Suppressor macrophage treated with lipopolysaccharide for 1 hour (primary cell): ENCODE measurements at places on chromosomes 2 and 18.
A peak's percentile ranks its signal among the peaks of the same experiment; 100 is the strongest.

DNA sequence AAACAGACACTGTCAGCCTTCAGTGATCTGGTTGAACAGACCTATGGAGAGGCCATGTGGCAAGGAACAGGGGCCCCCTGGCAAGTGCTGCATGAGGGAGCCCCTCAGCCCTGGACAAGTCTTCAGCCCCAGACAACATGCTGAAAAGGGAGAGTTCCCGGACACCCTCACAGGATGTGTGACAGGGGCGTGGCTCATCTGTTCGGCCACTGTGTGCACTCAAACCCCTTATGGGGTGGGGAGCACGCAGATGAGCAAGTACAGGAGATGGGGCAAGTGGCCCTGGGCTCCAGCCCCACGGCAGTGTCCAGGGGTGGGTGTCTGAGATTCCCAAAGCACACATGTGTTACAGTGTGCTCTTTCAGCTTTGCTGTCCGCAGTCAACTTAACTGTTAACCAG lies 35.4 kb upstream of the MPPE1 start:
- DNase-seq, result no peak

GRCh38 chr2:168649105-168649504 lies 153.3 kb upstream of the NOSTRIN start:
- DNase-seq, result peak; percentile 41

DNA sequence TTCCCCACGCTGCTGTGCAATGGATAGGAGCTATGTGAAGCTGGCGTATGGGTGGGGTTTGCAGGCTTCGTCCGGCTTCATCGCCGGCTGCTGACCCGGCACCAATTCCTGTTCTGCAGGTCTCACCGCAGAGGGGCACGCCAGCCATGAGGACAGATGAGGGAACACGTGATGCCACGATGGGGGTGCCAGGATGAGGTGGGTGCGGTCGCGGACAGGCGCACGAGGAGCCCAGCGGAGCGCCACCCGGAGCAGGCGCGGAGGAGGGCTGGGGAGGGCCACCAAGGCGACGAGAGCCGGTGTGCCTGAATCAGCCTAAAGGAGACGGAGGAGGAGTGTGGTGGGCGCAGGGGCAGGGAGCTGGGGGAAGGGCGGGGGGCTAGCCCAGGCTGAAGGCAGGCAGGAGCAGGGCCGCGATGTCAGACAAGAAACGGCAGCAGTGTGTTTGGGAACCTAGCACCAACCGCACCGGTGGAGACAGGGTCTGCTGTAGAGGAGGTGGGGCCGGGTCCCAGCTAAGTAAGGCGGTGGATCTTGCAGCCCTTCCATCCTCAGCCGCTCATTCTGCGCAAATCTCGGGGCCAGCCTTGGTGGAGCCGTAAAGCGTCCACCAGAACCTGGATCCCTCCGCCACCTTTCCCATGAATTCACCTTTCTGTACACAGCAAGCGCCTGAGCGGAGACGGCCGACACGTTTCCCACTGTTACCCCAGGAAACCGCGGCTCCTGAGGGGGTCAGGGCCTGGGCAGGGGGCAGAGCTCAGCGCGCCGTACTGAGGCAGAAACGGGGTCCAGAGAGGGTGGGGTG lies 17.0 kb upstream of the CD8A start:
- peak; percentile 22 for DNase-seq

DNA sequence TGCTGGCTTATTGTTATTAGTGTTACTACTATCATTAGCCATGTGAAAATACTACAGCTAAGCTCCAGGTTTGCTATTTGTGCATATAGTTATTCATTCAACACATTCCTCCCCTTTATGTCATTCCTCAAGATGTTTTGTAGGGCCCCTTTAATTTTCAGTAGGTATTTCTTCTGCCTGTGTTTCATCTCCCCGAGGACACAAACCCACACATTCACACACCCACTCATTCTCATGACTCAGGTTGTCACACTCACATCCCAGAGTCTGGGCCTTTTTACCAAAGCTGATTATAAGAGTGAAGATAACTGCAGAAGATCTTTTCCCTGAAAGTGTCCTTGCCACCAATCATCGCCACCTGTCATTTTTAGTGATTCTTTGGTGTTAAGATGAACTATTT lies 68.6 kb upstream of the SPOPL start:
- peak; percentile 2 for DNase-seq

GRCh38 chr2:233087713-233088112 lies 27.6 kb downstream of the INPP5D start:
- DNase-seq, result no peak

DNA sequence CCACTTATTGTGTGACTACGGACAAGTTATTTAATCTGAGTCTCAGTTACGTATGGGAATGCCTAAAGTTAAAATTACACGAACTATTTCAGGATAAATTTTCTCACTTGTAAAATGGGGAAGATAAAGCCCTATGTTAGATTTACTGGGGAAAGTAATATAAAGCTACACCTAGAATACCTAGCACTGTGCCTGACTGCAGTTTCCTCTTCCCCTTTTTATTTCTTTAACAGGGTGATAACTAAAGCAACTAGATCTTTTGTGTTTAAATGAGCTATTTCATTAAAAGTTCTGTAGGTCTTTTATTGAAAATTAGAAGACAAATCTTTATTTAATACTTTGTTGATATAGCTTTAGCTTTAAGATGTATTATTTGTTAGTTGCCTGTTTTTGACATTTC lies 5.0 kb downstream of the B3GNT2 start:
- DNase-seq, result no peak
